HFFc6 (cell line): ENCODE measurements at places on chromosomes 13 and 19. TPM values are rescaled to one million over a fixed set of nuclear protein-coding genes. Genes with fewer than 3 reads are reported as not detected.

KLK14 gene
- 0.21 to 0.23 TPM in 2 of 3 replicates, not detected in the other for total RNA-seq

PTH2 gene
- not detected in 3 replicates for total RNA-seq

ZNF154 gene
- total RNA-seq, result 0.05 to 0.11 TPM (median 0.09 TPM) in 3 replicates

ELAVL1 gene
- total RNA-seq, result 105 to 132 TPM (median 125 TPM) in 3 replicates

TEX26 gene
- not detected in 2 replicates for total RNA-seq

LRRC4B gene
- total RNA-seq, result 0.08 to 0.09 TPM in 2 of 3 replicates, not detected in the other

KCNC3 gene
- total RNA-seq, result not detected in 3 replicates

ZNF428 gene
- total RNA-seq, result 35.1 and 37.2 TPM in 2 replicates

ZNF264 gene
- 19.9 to 24.5 TPM (median 23.1 TPM) in 3 replicates for total RNA-seq

GRCh38 chr19:10855879-10856522, 7.8 kb downstream of the C19orf38 start:
- no peak overlapping the region for H3K27ac ChIP-seq
- no peaks in the 10 kb centered on the region for H3K36me3 ChIP-seq
- no peak overlapping the region for H3K4me3 ChIP-seq
- H3K27me3 ChIP-seq, result no peaks in the 10 kb centered on the region; the same call in 1 of the 2 replicates
- DNase-seq, result no peak

GRCh38 chr19:51096473-51097165, 11.6 kb downstream of the CTU1 start:
- peaks cover 18% of the 10 kb centered on the region for H3K4me1 ChIP-seq
- peaks cover 2% of the 10 kb centered on the region; the same call in 1 of the 2 replicates for H3K27me3 ChIP-seq
- no peak overlapping the region for H3K27ac ChIP-seq
- peaks cover 6% of the 10 kb centered on the region; the same call in 1 of the 2 replicates for H3K36me3 ChIP-seq
- H3K4me3 ChIP-seq, result no peak overlapping the region

GRCh38 chr19:6088602-6089049, 21.7 kb downstream of the RFX2 start:
- H3K27ac ChIP-seq, result peak overlapping the region; percentile 98
- peak; percentile 42 for DNase-seq
- peak overlapping the region; percentile 87 for H3K4me3 ChIP-seq
- H3K27me3 ChIP-seq, result peaks cover 5% of the 10 kb centered on the region

DNA sequence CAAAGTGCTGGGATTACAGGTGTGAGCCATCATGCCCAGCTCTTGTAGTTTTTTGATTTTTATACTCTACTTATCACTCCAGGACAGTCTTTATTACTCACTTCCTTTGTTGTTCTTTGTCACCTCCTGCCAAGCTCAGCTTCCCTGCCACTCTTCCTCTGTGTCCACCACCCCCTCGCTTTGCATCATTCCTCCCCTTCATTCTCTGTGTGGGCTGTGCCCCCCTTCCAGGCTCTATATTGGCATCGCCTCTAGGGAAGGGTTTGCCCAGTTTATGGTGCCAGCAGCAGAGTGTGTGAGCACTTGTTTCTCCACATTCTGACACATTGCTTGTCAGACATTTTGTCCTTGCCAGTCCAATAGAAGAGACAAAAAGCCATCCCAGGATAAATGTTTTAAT, 15.1 kb downstream of the ZNF302 start:
- peaks cover 7% of the 10 kb centered on the region for H3K4me1 ChIP-seq
- peaks cover 6% of the 10 kb centered on the region for H3K27me3 ChIP-seq
- no peaks in the 10 kb centered on the region for H3K36me3 ChIP-seq
- no peak overlapping the region for H3K27ac ChIP-seq
- no peak for DNase-seq

DNA sequence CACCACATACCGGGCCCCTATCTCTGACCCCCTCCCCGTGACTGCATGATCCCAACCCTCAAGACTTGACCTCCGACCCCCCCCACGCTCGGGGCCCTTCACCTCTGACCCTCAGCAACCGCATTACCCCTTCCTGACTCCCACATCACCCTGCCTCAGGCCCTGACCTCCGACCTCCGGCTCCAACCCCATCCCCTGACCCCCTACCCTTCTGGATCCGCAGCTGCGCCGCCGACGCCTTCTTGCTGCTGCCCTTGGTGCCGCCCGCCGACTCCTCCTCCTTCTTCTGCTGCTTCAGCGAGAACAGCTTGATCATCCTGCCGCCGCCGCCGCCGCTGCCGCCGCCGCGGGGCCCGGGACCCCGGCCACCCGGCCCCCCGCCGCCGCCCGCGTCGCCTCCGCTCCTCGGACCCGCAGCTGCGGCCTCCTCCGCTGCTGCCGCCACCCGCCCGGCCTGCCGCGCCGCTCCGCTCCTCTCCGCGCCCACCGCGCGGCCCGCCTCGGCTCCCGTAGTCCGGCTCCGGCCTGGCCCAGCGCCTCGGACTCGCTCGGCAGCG, at the start of gene UBE2M:
Gene UBE2M (minus strand): TSS at position 546 of the 557 bp plus-strand sequence. CDS start 230 bp downstream, at position 316.
- H3K36me3 ChIP-seq, result peaks cover 36% of the 10 kb centered on the region
- peak within 1 kb of the TSS; percentile 100 for H3K27ac ChIP-seq

DNA sequence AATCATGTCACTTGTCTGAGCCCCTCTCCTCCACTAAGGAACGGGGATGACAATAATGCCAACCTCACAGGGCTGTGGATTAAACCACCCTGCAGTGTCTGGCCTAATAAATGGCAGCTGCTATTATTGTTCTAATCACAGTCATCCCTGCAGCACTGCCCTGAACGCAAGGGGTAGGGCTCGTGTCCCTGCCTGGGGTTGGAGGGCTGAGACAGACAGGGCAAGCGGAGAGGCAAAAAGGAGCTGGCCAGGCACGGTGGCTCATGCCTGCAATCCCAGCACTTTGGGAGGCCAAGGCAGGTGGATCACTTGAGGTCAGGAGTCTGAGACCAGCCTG, 10.2 kb upstream of the KPTN start:
- H3K27me3 ChIP-seq, result peaks cover 1% of the 10 kb centered on the region
- DNase-seq, result no peak
- peaks cover 8% of the 10 kb centered on the region for H3K36me3 ChIP-seq
- H3K4me3 ChIP-seq, result no peak overlapping the region
- H3K27ac ChIP-seq, result no peak overlapping the region
- no peaks in the 10 kb centered on the region for H3K4me1 ChIP-seq

DNA sequence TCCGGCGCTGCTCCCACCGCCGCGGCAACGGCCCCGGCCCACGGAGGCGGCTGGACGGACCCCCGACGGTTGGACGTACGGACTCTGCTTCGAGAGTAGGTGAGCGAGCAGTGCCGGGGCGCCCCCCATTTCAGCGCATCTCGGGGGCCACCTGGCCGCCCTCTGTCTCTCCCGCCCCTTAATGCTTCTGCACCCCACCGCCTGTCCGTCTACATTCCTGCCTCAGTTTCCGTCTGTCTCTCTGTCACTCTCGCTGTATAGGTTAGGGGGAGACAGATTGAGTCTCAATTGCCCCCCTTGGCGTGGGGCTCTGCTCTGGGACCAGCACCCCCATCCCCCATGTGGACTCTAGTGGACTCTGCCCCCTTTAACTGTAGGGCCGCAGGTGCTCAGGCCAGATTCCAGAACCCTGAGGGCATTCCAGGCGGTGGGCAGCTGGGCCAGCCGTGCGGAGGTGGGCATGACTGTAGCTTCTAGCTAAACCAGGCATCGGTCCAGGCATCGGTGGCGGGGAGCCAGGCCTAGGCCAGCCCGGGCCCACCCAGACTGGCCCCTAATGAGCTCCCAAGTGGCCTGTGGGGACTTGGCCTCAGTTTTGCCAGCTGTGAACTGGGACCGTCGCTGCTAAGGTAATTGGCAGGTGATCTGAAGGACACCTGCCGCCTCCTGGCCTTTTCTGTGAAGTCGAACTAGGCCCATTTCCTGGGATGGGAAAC, 373 bp downstream of the TNFAIP8L1 start:
- peaks cover 17% of the 10 kb centered on the region for H3K4me1 ChIP-seq
- H3K4me3 ChIP-seq, result peak overlapping the region; percentile 95
- H3K27me3 ChIP-seq, result peaks cover 2% of the 10 kb centered on the region; the same call in 1 of the 2 replicates
- peak overlapping the region; percentile 60 for H3K27ac ChIP-seq
- DNase-seq, result no peak

DNA sequence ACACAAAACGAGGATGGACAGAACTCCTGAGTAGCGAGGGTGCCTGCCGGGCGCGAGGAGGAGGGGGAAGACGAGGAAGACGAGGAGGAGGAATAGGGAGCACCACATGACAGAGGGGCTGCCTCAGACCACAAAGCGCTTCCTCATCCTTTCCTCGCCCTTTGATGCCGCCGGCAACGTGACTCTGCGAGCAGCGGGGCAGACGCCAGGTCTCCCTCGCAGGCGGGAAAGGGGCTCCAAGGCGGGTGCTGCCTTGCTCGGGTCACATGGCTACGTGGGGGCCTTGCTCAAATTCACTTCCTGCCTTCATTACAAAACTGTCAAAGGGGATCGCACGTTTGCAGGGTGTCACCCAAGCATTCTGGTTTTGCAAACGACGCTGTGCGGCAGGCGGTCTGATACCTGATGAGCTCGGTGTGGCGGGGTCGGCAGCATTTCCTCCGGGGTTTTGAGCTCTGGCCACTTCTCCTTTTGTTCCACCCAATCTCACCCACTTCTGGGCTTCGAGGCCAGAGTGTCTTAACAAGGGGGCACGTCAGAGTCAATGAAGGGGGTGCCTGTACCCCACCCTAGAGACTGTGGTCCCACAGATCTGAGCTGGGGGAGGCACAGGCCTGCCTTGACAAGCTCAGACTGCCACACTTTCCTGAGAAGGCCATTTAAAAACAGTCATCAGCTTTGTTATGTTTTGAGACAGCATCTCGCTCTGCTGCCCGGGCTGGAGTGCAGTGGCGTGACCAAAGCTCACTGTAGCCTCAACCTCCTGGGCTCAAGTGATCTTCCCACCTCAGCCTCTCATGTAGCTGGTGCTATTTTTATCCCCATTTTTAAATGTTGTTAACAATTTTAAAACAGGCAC, 14.9 kb downstream of the MAP2K2 start:
- H3K27me3 ChIP-seq, result peaks cover 6% of the 10 kb centered on the region; the same call in 1 of the 2 replicates
- H3K36me3 ChIP-seq, result peaks cover 43% of the 10 kb centered on the region
- DNase-seq, result no peak
- peaks cover 14% of the 10 kb centered on the region for H3K4me1 ChIP-seq
- H3K4me3 ChIP-seq, result no peak overlapping the region
- H3K27ac ChIP-seq, result no peak overlapping the region

DNA sequence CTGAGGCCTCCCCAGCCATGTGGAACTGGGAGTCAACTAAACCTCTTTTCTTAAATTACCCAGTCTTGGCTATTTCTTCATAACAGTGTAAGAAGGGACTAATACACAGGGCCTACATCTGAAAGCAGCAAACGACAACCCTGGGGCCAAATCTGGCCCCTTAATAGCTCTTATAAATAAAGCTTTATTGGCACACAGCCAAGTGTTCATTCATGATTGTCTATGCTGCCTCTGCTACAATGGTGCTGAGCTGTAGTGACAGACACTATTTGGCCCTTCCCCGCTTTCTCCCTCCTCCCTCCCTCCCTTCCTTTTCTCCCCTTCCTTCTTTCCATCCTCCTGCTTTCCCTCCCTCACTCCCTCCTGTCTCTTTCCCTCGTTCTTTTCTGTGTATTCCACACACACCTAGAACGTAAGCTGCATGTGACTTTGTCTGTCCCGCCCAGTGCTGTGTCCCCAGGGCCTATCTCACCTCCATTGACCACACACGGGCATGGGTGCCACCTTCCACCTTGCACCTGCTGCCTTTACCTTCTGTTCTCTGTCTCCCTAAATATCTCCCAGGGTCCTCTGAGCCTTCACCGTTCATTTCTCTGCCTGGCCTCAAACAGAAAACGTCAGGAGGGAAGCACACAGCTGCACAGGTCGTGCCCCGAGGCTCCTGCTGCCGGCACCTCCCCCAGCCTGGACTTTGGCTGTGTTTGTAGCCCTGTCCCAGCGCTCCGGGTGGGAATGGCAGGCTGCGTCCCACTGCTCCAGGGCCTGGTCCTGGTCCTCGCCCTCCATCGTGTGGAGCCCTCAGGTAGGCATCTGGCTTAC, at the start of gene PROZ:
Gene PROZ (plus strand): TSS at position 720 of the 819 bp plus-strand sequence. CDS start 13 bp downstream, at position 733.
- H3K27me3 ChIP-seq, result peaks cover 6% of the 10 kb centered on the region
- no peak for DNase-seq
- no peak within 1 kb of the TSS for H3K4me3 ChIP-seq
- peaks cover 9% of the 10 kb centered on the region for H3K36me3 ChIP-seq
- H3K4me1 ChIP-seq, result peaks cover 16% of the 10 kb centered on the region

DNA sequence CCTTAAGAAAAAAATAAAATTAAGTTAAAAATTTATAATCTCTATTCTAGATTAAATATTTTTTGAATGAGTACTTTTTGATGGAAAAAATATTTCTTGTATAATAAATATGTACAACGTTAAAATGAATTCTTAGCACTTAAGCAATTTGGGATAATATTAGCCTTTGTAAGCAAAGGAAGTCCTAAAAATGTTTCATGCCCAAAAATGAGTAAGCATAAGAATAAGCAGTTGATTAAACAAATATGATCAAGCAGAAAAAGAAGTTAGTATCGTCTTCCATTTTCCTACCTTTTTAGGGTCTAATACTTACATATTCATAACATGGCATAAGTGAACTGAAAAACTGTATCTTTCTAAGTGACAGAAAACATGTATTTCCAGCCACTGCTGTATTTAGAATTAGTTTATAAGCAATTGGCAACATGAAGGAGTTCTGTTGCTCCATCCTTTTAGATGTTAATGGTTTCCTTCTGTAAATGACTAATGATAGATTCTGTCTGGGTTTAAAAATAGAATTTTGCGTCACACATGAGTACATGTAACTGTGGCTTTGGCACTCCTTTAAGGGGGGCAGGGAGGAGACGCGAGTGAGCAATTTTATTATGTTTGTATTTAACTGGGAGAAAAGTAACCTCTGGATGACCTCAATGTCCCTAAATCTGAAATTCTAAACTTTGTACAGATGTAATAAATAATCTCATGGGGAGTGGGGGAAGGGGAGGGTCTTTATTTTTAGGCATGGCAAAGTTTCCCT, 237.4 kb downstream of the RGCC start:
- H3K27ac ChIP-seq, result peak overlapping the region; percentile 92
- peaks cover 68% of the 10 kb centered on the region for H3K4me1 ChIP-seq
- peak overlapping the region; percentile 79 for H3K4me3 ChIP-seq
- DNase-seq, result peak; percentile 92

- H3K27me3 ChIP-seq, result no peaks in the 10 kb centered on the region
- no peak overlapping the region for H3K4me3 ChIP-seq
- H3K36me3 ChIP-seq, result peaks cover 20% of the 10 kb centered on the region
- no peaks in the 10 kb centered on the region; the same call in 1 of the 2 replicates for H3K4me1 ChIP-seq
Observed at GRCh38 chr13:42225051-42225450, 46.9 kb upstream of the AKAP11 start.

DNA sequence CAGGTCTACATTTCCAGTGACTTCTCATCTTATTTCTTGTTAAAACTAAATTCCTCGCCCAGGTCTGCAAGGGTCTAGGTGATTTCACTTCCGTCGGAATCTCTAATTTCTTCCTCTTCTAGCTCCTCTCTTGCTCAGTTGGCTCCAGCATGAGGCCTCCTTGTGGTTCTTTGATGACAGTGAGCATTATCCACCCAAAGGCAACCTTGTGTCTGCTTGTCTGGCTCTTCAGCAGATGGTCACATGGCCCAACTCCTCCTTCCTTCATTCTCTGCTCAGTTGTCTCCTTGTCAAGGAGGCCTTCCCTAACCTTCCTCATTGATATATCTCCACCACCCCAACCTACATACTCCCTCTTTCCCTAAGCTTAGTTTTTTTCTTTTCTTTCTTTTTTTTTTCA, 1391.4 kb downstream of the EFNB2 start:
- H3K27me3 ChIP-seq, result no peaks in the 10 kb centered on the region
- no peak overlapping the region for H3K4me3 ChIP-seq

DNA sequence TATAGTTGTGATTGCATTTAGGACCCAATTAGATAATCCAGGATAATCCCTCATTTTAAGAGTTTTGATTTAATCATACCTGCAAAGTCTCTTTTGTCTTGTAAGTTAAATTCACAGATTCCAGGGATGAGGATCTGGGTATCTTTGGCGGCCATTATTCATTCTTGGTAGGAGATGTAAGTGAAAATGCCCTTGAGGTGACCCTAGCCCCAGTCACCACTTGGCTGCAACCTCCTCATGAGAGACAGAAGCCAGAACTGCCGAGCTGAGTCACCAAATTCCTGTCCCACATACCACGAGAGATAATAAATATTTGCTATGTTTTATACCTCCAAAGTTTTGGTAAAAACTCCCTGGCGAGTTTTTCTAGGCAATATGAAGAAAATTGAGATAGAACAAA, 389.4 kb downstream of the RFC3 start:
- H3K27me3 ChIP-seq, result no peaks in the 10 kb centered on the region
- peaks cover 47% of the 10 kb centered on the region for H3K4me1 ChIP-seq
- H3K36me3 ChIP-seq, result no peaks in the 10 kb centered on the region
